Brain (organoid and tissue), 16 donors: ENCODE measurements at places on chromosomes 6 and 20. TPM values are rescaled to one million over a fixed set of nuclear protein-coding genes. Genes with fewer than 3 reads are reported as not detected.

RSPH4A gene
- 0.75 TPM for polyA plus RNA-seq

THEMIS gene
- polyA plus RNA-seq: 0.48 TPM

MACROD2 gene
- polyA plus RNA-seq: 9.0 TPM

TASP1 gene
- 2.1 TPM for polyA plus RNA-seq

DACT2 gene
- 4.6 TPM for polyA plus RNA-seq

HTR1E gene
- 1.1 TPM for polyA plus RNA-seq

DNA sequence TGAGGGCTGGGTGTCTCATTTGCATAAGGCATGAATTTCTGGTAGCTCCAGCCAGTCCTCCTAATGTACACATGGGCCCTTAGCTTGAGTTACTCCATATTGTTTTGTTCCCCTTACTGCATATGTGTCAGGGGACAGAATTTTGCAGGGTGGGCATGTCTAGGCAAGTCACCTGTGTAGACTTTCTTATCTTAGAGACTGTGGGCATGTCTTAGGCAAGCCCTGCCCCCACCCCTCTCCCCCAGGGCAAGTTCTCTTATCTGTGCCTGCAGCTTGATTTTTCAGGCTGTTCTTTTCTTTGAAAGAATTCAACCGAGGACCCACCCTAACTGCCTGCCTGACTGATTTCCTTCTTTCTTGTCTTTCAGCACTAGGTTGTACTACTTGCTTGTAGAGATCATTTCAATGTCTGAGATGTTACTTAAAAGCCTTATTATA lies 32.1 kb downstream of the NHLRC1 start:
- no peak for DNase-seq

GRCh38 chr20:50284811-50285375 lies 94.3 kb downstream of the CEBPB start:
- DNase-seq: no peak

GRCh38 chr6:117530467-117531242 lies 48.2 kb downstream of the DCBLD1 start:
- no peak for DNase-seq

DNA sequence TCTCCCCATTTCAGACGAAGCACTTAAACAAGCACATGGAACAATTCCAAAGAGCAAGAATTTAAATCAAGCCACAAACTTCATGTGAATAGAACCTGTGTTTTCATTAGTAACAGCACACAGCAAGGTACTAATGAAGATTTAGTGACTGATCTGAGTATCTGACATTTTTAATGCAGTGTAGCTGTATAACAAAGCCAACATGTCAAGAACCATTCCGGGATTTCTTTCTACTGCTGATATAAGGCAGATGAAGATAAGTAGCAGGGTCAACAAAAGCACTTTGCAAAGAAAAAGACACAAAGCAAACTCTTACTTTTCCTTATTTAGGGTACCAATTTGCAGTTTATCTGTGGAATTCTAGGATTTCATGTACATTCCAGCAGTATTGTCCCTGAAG lies 11.3 kb downstream of the SLC17A5 start:
- no peak for DNase-seq

DNA sequence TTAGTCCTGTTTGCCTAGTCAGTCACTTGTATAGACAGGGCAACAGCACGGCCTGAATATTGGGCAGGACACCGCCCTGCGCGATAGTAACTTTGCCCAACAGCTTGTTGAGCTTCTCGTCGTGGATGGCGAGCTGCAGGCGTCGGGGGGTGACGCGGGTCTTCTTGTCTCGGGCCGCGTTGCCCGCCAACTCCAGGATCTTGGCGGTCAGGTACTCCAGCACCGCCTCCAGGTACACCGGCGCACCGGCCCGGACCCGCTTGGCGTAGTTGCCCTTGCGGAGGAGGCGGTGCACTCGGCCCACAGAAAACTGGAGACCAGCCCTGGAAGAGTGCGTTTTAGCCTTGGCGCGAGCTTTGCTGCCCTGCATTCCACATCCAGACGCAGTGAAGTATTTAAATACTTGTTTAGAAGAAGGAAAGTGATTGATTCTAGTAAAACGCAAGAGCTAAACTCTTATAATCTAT lies 92.8 kb upstream of the BTN3A2 start:
- DNase-seq: no peak

GRCh38 chr6:25181350-25181724 lies 97.8 kb upstream of the CARMIL1 start:
- no peak for DNase-seq

DNA sequence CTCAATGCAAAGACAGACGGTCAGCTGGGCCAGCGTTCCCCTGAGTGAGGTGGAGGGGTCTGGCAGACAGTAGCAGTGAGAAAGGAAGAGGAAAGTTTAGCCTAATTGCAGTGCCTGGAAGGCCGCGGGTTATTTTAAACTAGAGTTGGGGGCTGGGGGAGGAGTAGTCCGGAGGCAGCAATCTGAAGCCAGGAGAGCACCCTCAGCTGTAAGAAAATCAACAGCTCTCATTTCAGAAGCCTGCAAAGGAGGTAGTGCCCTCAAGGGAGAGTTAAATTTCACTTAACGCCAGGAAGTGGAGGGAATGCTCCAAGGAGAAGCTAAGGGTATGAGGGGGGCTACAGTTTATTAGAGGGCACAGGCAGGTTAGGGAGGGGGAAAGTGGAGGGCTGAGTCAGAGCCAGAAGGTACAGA lies 26.9 kb downstream of the RING1 start:
- DNase-seq: no peak

GRCh38 chr20:22762576-22763256 lies 178.3 kb upstream of the FOXA2 start:
- DNase-seq: no peak

DNA sequence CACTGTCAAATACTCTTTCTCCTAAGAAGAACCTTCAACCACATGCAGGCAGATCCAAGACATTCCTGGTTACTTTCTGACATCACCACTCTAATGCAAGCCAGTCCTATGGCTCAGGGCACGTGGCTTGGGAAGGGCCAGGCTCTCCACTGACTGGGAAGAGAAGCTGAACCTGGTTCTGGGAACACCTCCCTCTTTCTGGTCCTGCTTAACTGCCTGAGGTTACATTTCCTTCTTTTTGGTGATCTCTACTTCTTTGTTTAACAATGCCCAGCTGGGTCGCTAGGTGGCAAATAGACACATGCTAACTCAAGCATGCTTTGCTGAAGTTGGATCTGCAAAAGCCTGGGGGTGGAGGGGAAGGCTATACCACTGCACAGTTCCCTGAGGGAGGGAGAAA lies 249.8 kb downstream of the GMDS start:
- DNase-seq: no peak

DNA sequence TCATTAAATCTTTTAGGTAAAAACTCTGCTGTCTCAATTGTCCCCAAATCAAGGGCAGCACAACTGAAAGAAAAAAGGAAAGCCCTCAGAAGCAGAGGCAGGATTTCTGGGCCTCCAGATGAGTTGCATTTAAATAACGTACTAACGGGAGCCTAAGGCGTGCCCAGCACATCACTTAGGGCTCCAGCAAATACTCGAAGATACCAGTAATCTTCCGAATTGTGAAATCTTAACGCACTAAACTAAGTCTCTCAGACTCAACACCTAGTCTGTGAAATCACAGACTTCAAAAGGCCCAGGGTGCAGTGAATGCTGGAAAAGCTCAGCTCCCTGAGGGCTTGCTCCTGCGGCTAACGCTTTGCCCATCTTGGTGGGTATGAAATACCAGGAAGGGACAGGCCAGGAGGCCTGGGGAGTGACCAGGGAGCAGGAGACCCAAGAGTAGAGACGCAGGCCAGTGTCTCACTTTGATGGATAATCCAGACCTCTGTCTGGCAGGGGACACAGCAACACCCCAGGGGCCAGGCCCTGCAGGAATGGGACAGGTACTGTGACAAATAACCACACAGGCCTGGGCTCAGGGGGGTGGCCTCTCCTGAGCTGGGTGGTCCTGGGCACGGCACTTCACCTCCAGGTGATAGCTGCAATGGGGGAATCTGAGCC lies 36.4 kb downstream of the RRBP1 start:
- no peak for DNase-seq

DNA sequence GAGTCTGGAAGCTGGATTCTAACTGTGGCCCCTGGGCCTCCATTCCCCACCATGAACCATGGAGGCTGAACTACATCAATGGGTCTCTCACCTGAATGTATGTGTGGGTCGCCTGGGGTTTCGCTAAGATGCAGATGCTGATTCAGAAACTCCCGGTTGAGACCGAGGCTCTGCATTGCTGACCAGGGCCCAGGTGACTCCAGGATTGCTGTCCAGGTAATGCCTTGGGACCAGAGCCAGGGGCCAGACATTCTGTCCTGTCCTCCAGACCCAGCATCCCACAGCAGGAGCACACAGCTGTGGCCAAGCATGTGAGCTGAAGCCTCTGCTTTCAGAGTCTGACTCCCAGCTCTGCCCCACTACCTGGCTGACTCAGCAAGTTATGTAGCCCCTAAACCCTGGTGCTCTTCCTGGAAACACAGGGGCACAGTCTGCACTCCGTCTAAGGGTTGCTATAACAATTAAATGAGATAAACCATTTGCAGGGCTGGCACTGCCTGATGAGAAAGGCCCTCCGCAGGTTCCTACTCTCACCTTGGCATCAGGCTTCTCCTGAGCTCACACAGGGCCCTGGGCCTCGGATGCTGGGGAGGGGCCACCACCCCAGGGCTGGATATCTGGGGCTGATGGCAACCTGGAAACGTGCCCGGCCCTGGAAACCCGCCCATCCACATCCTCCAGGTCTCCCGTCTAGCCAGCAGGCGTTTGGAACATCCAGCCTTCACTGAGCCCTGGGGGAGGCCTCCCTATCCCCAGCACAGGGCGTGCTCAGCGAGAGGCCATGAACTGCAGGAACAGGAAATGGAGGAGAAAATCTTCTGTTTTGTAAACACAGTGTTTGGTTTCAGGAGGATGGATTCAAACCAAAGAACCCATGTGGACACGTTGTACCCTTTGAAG lies 175.7 kb downstream of the DLL1 start:
- no peak for DNase-seq

DNA sequence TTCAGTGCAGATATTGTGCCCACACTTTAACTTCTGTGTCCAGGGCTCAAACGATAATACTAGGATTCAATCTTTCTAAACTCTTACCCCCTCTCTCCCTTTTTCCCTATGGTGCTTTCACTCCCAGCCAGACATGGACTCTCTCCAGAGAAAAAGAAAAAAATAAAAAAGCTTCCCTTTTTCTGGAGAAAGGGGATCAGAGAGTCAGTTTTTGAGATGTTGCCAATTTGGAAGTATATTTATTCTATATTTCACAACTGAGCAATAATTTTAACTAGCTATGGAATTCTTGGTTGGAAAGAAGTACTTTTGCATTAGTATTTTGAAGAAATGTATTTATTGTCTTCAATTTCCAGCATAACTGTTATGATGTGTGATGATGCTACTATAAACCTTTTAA lies 72.2 kb upstream of the ZFP64 start:
- DNase-seq: no peak

GRCh38 chr6:152356662-152357061 lies 280.5 kb downstream of the SYNE1 start:
- no peak for DNase-seq

DNA sequence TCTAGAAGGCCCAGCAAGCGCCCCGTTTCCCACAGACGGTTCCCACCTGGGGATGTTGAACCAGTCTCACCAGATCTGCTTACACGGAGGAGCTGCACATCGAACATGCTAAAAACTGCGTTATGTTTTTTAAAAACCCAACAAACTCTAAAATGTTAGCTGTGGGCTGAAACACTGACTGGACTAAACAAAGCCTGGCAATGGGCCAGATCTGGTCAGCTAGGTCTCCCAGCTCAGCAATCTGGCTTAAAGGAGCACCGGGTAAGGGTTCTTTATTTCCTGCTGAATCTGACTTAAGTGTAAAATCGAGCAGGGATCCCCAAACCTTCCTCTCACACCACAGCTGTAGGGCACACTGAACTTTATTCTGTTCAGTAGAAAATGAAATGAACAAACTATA lies 156.9 kb downstream of the FOXC1 start:
- no peak for DNase-seq

- DNase-seq: peak; percentile 40
These were observed 266.4 kb downstream of the HAO1 start for GRCh38 chr20:7673841-7674240.

DNA sequence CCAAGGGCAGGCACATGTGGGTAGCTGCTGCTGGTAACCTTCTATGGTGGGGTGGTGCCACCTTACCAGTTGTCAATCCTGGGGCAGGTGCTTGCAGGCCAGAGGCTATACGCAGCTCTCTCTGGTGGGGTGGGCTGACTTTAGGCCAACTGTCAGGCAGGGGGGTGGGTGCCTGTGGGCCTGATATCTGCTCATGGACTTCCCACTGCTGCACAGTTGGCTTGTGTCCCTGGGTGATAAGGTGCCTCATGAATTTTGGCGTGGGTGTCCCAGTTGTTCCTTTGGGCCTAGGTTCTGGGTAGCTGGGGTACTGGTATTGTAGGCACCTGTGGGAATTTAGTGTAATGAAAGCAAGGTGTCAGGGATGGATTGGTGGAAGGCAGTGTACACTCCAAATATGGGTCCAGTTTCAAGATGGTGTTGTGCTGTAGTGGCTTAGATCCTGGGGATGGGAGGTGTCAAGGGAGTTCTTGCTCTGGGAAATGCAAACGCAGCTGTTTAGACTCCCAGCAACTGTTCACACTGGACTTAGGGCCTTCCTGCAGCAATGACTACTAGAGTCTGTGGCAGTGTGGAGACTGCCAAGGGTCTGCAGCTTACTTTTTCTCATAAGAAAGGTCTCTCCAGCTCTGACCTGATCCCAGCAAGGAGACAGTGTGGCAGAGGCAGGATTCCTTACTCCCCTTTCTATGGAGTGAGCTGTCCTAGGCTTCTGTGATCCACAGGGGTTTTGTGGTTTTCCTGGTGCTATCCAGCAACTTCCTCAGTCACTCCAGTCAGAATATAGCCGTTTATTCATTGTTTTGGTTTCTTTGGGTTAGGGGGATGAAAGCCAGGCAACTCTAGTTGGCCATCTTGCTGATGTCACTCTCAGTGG lies 128.2 kb downstream of the CRYBG1 start:
- no peak for DNase-seq

DNA sequence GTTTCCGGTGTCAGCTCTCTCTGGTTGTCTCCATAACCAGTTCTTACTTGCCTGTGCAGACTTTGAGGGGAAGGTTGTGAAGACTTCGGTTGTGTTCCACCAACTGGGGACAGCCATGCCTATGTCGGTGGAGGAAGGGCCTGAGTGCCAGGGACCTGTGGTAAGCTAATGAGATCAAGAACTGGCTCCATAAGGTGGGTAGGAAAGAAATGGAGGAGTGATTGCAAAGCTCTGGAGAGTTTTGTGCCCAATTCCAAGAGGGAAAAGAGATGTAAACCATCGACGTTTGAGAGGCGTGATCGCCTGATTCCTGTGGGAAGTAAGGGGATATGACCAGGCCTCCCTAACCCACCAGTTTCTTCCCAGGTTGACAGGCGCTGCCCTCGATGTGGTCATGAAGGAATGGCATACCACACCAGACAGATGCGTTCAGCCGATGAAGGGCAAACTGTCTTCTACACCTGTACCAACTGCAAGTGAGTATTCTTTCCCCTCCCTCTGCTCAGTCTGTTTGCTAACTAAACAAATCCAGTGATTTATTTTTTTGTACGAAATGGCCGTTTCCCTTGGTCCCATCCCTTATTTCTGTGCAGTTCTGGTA lies 893 bp downstream of the POLR1H start:
- DNase-seq: no peak

DNA sequence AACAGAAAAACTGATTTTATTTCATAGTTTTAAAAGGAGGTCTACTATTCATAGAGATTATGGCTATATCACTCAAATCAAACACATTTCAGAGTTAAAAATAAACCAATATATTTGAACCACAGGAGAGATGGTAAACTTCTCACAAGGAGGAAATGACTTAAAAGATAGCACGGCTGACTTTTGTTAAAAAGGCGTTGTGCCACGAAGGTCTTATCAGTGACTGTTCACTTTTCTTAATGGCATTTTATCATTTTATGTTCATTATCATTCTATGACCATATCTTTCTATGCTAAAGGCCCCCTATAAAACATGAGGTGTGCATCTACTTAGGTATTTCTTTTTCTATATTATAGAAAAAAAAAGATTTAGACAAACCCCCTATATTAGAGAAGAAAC lies 19.6 kb downstream of the ELOVL4 start:
- no peak for DNase-seq
